ENCODE measurements at places on chromosomes 6 and 20. TPM values are rescaled to one million over a fixed set of nuclear protein-coding genes. Genes with fewer than 3 reads are reported as not detected.

Gene GNMT
- polyA plus RNA-seq: 0.33 TPM

Gene BPI
- polyA plus RNA-seq: 0.86 TPM

Gene PGM3
- 36.1 TPM for polyA plus RNA-seq

- no peaks in the 10 kb centered on the region for H3K4me1 ChIP-seq
- no peaks in the 10 kb centered on the region for H3K27me3 ChIP-seq
- H3K36me3 ChIP-seq: no peaks in the 10 kb centered on the region
- H3K27ac ChIP-seq: no peak overlapping the region
Observed at GRCh38 chr6:93848031-93848742, 428.8 kb upstream of the EPHA7 start.

DNA sequence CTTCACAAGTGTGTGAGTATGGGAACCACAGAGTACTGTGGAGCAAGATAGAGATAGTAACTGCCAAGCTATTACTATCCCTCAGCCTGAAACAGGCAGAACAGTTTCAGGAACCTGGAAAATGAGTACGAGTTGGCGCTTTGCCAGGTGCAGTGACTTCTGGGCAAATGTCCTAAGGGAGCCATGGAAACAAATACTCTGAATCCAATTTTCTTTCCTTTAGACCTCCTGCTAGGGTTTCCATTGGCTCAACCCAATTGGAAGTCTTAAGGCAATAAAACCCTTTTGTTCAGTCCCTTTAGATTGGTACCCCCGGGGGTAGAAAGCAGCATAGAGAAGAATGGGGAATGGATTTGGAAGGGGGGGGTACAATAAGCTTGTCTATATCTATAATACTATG is 205.0 kb upstream of the EPHA7 start:
- H3K4me3 ChIP-seq: no peak overlapping the region
- no peaks in the 10 kb centered on the region for H3K36me3 ChIP-seq
- peaks cover 2% of the 10 kb centered on the region for H3K4me1 ChIP-seq
- peak; percentile 13 for DNase-seq

GRCh38 chr6:1131285-1132079 is 180.4 kb upstream of the FOXQ1 start:
- peaks cover 26% of the 10 kb centered on the region for H3K4me1 ChIP-seq
- H3K36me3 ChIP-seq: no peaks in the 10 kb centered on the region
- peak overlapping the region; percentile 62 for H3K27ac ChIP-seq
- H3K4me3 ChIP-seq: no peak overlapping the region
- H3K27me3 ChIP-seq: no peaks in the 10 kb centered on the region
- DNase-seq: peak; percentile 55

GRCh38 chr6:156657296-156657695 is 119.9 kb upstream of the ARID1B start:
- H3K4me1 ChIP-seq: peaks cover 5% of the 10 kb centered on the region
- no peak overlapping the region for H3K4me3 ChIP-seq
- no peaks in the 10 kb centered on the region for H3K36me3 ChIP-seq
- no peaks in the 10 kb centered on the region for H3K27me3 ChIP-seq

DNA sequence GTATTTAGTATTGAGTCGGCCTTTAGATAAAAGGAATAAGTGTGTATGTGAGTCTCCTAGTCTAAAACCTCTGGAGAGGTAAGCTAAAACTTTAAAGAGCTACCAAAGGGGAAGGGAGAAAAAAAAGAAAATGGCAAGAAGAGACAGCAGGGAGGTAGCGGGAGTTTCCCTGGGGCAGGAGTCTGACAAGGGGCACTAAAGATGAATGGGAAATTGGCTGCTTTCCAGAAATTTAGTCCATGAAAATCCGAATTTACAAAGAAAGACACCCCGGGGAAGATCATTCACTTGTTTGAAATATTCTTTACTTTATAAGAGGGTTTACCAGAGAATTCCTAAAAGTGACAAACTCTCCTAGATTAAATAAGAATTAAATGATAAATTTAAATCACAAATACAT is 19.3 kb downstream of the RMND1 start:
- DNase-seq: no peak
- H3K4me3 ChIP-seq: no peak overlapping the region
- no peak overlapping the region for H3K27ac ChIP-seq
- peaks cover 17% of the 10 kb centered on the region for H3K36me3 ChIP-seq
- no peaks in the 10 kb centered on the region for H3K27me3 ChIP-seq

- H3K36me3 ChIP-seq: no peaks in the 10 kb centered on the region
- DNase-seq: no peak
- no peak overlapping the region for H3K4me3 ChIP-seq
Observed at GRCh38 chr6:167710363-167710920, 116.3 kb upstream of the AFDN start.

Data from muscle of leg (tissue), 16 donors.